Aorta (tissue), 5 donors: ENCODE measurements at places on chromosomes 16 and 17. TPM values are rescaled to one million over a fixed set of nuclear protein-coding genes. Genes with fewer than 3 reads are reported as not detected.

The CACNA1G gene
- total RNA-seq: 0.29 TPM

DNA sequence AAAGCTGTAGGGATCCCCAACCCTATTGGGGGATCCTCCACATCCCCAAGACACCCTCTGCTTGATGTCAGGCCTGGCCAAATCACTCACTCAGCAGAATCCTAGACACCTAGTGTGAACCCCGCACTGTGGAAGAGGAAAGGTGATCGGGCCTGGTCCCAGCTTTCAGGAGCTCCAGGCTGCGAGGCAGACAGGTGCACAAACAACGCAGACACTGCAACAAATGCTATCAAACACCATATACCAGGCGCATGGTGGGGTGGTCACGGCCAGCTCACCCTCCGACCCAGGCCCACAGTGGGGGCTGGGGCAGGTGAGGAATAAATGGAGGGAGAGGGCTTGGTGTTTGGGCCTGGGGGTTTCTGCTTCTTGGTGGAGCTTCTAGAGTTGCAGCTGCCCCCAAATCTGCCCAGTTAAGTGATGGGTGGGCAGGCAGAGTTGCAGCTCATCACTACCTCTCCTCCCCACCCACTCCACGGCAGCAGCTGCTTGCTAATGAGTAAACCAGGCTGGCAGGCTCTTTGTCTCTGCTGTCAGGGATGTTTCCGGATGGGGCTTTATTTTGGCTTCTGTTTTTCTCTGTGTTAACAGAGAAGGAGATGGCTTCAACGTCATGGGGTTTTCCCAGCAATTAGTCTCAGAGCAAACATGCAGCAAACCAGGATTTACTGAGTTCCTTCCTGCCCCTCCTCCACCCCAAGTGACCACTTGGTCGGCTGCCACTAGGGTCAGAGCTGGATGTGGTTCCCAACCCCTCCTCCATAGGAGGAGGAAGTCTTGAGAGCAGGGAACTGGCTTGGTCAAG lies 46.6 kb downstream of the PECAM1 start:
- no peak overlapping the region for H3K27ac ChIP-seq
- no peaks in the 10 kb centered on the region for H3K4me1 ChIP-seq
- H3K27me3 ChIP-seq: no peaks in the 10 kb centered on the region
- H3K36me3 ChIP-seq: no peaks in the 10 kb centered on the region

- no peaks in the 10 kb centered on the region for H3K36me3 ChIP-seq
- no peak overlapping the region for H3K4me3 ChIP-seq
- H3K27me3 ChIP-seq: no peaks in the 10 kb centered on the region
- no peaks in the 10 kb centered on the region for H3K4me1 ChIP-seq
Observed at GRCh38 chr16:68954911-68955635, 111.7 kb downstream of the TANGO6 start.

DNA sequence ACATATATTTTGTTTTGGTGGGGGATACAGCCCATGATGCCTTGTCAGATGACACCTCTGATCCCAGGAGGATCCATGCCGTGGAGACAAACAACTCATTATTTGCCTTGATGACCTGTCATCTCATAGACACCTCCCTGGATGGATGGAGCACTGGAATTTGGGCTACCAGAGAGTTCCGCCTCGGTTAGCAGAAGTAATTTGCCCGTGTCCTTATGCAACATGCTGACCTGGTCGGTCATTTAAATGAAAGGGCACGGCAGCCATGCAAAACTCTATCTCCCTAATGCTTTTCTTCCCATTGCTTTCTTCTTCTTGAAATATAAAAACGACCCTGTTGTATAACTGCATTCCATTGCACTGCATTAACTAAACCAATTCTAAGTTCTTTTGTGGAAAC lies 145.3 kb downstream of the GRIN2A start:
- H3K4me1 ChIP-seq: no peaks in the 10 kb centered on the region
- no peak overlapping the region for H3K27ac ChIP-seq
- no peak for DNase-seq
- no peaks in the 10 kb centered on the region for H3K27me3 ChIP-seq
- no peaks in the 10 kb centered on the region for H3K36me3 ChIP-seq
- no peak overlapping the region for H3K4me3 ChIP-seq

DNA sequence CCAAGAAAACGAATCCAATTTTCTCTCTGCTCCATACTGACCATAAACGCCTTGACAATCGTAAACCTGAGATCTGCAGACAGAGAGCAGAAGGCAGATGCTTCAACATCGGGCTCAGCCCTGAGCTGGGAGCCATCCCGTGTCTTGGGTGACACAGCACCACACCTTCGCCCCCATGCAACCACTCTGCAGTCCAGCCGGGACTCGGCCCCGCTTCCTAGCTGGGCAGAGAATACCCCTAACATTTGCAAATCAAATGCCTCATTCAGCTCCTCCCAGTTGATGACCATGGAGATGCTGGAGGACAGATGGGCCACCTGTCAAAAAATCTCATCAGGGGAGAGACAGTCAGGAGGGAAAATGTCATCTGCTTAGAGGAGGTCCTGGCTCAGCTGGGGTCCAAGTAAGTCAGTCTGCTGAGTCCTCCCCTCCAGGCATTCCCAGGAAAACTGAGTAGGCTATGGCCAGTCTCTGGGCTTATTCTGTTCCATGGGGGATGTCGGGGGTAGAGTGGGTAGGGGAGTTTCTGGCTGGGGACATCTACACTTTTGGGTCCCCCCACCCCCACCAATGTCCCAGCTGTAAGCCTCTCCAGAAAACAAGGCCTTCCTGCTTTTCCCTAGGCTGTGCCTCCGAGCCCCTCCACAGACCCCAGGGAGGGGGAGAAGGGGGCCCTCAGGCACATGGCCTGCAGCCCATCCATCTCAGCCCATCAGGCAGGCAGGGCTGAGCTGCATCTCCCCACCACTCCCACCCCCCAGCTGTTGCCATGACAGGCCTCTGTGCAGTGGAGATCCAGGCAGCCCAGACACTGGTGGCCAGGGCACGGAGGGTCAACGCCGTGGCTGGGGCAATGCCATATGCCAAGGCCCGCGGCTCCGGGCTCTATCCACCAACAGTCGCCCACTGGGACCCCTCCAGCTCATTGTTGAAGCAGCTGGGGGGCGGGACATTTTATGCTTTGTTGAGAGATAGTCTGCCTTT lies 158.6 kb downstream of the AXIN2 start:
- H3K27me3 ChIP-seq: no peaks in the 10 kb centered on the region
- no peaks in the 10 kb centered on the region for H3K36me3 ChIP-seq
- H3K27ac ChIP-seq: no peak overlapping the region
- no peak overlapping the region for H3K4me3 ChIP-seq

DNA sequence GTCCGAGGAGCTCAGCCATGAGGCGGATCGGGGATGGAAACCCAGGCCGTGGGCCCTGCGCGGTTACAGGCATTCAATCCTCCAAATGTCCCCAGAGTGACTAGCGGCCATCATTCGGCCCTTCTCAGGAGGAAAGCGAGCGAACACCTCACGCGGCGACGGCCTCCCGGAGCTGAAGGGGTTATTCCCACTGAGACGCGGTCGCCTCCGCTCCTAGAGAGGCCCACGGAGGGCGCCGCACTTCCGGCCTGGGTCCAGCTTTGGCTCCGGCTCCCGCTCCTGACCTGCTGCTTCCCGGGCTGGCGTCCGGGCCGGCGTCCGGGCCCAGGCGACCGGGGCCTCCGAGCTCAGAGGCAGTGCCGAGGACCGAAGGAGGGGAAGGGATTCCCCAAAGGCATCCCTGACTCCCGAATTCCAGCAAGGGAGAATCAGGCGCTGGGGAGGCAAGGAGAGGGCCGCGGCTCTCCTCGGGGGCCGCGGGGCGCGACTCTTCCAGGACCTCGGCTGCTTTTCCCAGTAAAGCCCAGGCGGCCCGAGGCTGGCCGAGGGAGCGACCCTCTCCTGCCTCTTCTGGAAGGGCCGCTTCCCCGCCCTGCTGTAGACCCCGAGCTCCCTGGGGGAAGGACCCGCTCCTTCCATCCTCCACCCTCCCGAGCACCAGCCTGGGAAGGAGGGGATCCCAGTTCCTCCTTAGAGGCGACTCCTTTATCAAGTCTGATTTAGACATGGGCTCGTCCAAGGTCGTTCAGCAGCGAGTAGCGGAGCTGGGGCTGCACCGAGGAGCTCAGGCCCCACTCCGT lies 18.6 kb upstream of the ZNF629 start:
- no peaks in the 10 kb centered on the region for H3K27me3 ChIP-seq
- H3K27ac ChIP-seq: peak overlapping the region; percentile 41

- no peak overlapping the region for H3K27ac ChIP-seq
- no peak overlapping the region for H3K4me3 ChIP-seq
- no peaks in the 10 kb centered on the region for H3K27me3 ChIP-seq
- DNase-seq: peak; percentile 25
- H3K36me3 ChIP-seq: no peaks in the 10 kb centered on the region
Observed at GRCh38 chr17:146546-146945, 9.2 kb downstream of the SCGB1C2 start.

The HSD3B7 gene
- 31.3 TPM for total RNA-seq

- H3K4me3 ChIP-seq: no peak within 1 kb of the TSS
- H3K27me3 ChIP-seq: no peaks in the 10 kb centered on the region
- no peaks in the 10 kb centered on the region for H3K4me1 ChIP-seq
- H3K36me3 ChIP-seq: no peaks in the 10 kb centered on the region
- DNase-seq: no peak
Observed at GRCh38 chr16:165539-166374, at the start of gene HBM. Gene HBM (plus strand): TSS chr16:165978. CDS start chr16:165998, 20 bp downstream.

The HBA1 gene
- 1,337 TPM for total RNA-seq

The SMTNL2 gene
- 0.49 TPM for total RNA-seq

DNA sequence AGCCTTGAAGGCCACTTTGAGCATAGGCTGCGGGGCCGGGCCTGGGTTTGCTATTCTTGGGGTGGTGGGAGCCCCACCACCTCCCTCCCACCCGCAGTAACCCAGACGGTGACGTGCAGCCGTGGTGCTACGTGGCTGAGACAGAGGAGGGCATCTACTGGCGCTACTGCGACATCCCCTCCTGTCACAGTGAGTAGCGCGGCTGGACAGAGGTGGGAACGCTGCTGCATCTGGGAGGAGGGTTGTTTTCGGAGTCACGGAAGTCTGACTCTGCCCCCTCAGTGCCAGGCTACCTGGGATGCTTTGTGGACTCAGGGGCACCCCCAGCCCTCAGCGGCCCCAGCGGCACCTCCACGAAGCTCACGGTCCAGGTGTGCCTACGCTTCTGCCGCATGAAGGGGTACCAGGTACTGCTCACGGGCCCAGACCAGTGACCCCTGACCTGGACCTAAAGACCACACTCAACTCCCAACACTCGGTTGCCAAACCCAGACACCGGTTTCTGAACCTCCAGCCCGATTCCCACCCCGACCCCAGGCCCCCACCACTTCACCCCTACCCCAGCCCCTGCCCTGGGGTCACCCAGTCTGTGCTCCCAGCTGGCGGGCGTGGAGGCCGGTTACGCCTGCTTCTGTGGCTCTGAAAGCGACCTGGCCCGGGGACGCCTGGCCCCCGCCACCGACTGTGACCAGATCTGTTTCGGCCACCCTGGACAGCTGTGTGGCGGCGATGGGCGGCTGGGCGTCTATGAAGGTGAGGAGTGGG lies 2.1 kb downstream of the KREMEN2 start:
- H3K27me3 ChIP-seq: no peaks in the 10 kb centered on the region
- no peaks in the 10 kb centered on the region for H3K36me3 ChIP-seq
- DNase-seq: no peak
- H3K4me1 ChIP-seq: no peaks in the 10 kb centered on the region
- H3K4me3 ChIP-seq: no peak overlapping the region

DNA sequence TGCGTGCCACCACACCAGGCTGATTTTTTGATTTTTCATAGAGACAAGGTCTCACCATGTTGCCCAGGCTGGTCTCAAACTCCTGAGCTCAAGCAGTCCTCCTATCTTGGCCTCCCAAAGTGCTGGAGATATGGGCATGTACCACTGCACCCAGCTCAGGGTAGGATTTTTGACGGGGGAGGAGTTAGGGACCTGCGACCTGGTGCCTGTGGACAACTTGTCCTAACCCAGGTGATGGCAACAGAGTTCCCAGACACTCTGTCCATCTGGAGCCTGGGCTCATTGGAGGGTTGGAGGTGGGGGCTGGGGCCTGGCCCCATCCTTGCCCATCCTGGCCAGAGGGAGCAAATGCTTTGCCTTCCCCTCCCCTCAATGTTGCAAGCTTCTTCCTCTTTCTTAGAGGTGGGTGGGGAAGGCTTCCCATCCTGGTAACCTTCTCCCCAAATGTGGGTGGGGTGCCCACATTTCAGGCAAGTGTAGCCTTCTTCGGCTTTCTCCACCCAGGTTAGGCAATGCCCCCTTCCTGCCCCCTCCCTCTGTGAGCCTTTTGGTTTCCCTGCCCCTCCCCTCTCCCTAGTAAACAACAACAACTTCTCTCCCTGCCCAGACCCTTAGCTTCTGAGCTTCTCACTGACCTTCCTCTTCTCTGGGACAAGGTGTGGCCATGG lies 24.9 kb downstream of the RARA start:
- no peak overlapping the region for H3K4me3 ChIP-seq
- H3K27ac ChIP-seq: no peak overlapping the region
- no peak for DNase-seq
- H3K27me3 ChIP-seq: no peaks in the 10 kb centered on the region

DNA sequence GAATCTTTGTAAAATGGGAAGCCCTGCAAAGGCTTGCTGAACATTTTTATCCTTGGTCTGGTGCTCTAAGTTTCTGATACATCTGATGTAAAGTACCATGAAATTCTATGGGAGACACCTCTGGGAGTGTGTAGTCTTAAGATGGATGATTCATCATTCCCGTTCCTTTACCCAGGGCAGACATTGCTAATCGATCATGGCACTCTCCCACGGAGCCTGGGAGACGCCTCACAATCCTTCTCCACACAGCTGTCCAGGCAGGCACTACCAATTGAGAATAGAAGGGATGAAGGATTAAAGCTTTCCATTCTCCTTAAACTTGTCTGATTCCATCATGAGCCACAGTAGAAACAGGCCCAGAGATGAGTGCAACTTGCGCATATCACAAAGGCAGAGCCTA lies 144.8 kb downstream of the GSG1L start:
- no peak overlapping the region for H3K4me3 ChIP-seq
- DNase-seq: no peak
- H3K4me1 ChIP-seq: no peaks in the 10 kb centered on the region
- H3K36me3 ChIP-seq: no peaks in the 10 kb centered on the region
- H3K27ac ChIP-seq: no peak overlapping the region
- H3K27me3 ChIP-seq: no peaks in the 10 kb centered on the region

DNA sequence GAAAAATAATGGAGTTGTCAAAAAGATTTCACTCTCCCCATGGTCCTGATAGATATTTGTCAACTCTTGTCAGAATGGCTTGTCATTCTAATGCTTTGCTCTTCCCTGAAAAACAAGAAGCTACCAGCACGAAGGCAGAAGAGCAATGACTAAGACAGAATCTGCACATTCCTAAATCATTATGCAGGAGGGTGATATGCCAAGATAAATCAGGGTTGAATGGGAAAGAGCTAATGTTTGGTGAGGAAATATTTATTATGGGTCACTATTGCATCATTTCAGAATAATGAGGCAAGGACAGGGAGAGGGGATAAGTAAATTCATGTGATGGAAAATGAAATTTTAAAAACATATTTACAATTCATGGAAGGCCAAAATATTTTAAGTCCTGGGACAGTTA lies 297.5 kb upstream of the XYLT1 start:
- H3K36me3 ChIP-seq: no peaks in the 10 kb centered on the region
- H3K4me1 ChIP-seq: no peaks in the 10 kb centered on the region
- no peak overlapping the region for H3K4me3 ChIP-seq

GRCh38 chr16:83742124-83742899 lies 65.5 kb upstream of the HSBP1 start:
- H3K4me3 ChIP-seq: no peak overlapping the region
- no peak overlapping the region for H3K27ac ChIP-seq
- no peaks in the 10 kb centered on the region for H3K4me1 ChIP-seq
- no peaks in the 10 kb centered on the region for H3K36me3 ChIP-seq
- no peak for DNase-seq
- no peaks in the 10 kb centered on the region for H3K27me3 ChIP-seq
